ENCODE measurements at places on chromosomes 13 and 19.

- no peak for DNase-seq
Observed at GRCh38 chr13:76730220-76730619, 156.0 kb downstream of the KCTD12 start.

GRCh38 chr19:36110487-36111199 lies at the start of gene OVOL3:
TSS of gene OVOL3 (plus strand) at chr19:36111143. CDS start at chr19:36111203, 60 bp downstream.
- DNase-seq, result peak; percentile 17

DNA sequence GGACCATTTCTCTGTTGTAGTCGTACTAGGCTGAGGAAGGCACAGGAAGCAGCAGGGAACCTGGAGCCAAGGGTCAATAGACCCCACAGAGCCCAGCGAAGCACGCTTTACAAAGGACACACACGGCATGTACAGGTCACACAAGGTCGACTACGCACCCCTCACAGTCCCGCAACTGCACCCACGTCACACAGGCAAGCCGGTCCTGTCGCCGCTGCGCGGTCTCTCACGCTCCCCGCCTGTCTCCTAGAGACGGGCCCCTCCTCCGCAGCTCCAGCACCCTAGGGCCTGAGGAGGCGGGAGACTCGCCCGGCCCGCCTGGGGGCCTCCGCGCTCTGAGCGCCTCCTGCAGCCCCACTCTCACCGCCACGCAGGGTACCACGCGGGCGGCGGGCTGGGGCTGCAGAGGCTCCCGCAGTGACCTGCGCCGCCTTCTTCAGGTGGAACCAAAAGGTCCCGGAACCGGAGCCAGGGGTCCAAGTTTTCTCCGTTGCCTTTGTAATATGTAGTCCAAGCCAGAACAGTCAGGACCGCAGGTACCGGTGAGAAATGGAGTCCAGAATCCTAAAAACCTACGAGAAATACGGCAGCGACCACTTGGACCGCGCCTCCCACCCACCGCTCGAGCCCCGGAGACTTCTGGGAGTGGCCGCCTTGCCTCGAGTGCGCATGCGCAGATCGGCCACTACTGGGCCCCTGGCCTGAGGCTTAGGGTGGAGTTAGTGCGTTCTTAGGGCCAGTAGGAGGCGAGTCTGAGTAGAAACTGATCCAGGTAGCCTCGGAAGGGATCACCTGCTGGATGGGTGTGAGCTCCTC lies at the start of gene ZNF607:
Gene ZNF607, minus strand, starts transcription at position 651 of the 816 bp plus-strand sequence. CDS start 8,143 bp downstream, outside the sequence.
- peak; percentile 97 for DNase-seq

DNA sequence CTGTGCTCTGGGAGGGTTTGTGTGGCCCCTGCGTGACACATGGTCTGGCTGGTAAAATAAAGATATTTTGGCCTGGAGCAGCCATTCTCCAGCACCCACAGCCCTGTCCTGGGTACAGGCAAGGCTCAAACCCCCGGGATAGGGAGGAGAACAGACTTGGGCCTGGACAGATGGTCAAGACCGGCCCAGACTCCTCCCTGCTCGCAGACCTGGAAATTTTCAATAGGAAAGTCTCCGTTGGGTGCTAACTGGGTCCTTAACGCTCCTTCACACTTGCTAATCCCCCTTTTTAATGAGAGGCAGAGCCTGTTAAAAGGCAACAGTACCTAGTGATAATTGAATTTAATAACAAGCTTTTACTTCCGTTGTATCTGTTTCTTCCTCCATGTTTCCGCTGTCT lies 2.5 kb downstream of the PALM start:
- DNase-seq, result peak; percentile 94

DNA sequence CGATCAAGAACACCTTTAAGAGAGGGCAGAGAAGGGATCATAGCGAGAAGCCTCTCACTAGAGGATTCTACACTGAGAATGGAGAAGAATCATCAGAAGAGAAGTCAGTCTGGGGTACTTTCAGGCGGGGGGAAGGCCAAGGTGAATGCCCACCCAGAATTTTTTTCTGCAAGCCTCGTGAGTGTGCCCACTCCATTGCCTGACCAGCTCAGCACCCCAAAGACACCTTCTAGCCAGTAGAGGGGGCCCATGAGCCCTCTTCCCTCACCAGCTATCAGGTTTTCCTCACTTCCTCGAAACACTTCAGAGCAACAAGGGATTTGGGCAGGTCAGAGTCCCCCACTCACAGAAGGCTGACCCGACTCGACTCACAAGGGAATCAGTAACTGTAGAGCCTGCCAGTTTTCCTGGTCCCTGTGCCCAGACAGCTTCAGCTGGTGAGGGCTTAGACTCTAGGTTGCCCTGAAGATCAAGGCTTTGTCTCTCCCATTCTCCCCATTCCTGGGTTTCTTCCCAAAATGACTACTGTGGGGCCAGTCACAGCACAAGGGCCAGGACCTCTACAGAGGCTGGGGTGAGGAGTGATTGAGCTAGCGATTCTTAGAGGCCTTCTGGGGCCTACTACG lies 18.4 kb downstream of the NLRP13 start:
- DNase-seq, result no peak

GRCh38 chr13:99730403-99730802 lies 229.1 kb downstream of the TM9SF2 start:
- no peak for DNase-seq
